ENCODE measurements at places on chromosomes 2 and 18.
A peak's percentile ranks its signal among the peaks of the same experiment; 100 is the strongest.

DNA sequence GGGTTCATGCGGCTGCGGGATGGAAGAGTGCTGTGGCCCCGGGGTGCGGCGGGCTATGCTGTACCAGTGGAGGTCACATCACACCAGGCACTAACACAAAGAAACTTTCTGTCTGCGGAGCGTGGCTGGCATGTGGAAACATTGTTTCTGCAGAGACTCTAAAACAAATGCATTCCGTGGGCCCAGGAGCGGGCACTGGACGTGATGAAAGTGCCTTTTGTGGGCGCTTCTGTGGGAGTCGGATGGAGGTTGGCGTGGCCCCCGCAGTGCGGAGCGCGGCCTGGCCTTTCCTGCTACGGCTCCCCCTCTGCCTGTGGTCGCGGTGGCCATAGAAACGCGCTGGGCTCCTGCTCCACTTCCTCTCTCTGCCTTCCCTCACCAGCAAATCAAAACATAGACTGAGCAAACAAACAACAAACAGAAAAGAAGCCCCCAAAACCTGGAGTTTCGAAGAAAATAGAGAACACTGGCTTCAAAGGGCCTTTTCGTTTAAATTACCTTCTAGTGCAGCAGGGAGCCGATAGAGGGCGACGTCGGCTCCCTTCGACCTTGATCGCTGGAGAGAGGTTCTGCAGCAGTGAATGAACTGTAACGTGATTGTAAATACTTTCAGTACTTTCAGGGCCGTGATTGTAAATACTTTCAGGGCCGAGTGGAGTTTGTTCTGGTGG lies 51.4 kb downstream of the KIF5C start:
- DNase-seq = no peak

GRCh38 chr18:79396431-79397246 lies 909 bp downstream of the NFATC1 start:
- DNase-seq = no peak

- no peak for DNase-seq
Observed at GRCh38 chr18:74413836-74414235, 43.3 kb downstream of the DIPK1C start.

- no peak for DNase-seq
Observed at GRCh38 chr2:42901076-42901640, 108.8 kb upstream of the HAAO start.

- peak; percentile 28 for DNase-seq
Observed at GRCh38 chr2:37832590-37833197, 92.4 kb upstream of the RMDN2 start.

- peak; percentile 39 for DNase-seq
Observed at GRCh38 chr2:219298759-219299371, 10.3 kb downstream of the PTPRN start.

DNA sequence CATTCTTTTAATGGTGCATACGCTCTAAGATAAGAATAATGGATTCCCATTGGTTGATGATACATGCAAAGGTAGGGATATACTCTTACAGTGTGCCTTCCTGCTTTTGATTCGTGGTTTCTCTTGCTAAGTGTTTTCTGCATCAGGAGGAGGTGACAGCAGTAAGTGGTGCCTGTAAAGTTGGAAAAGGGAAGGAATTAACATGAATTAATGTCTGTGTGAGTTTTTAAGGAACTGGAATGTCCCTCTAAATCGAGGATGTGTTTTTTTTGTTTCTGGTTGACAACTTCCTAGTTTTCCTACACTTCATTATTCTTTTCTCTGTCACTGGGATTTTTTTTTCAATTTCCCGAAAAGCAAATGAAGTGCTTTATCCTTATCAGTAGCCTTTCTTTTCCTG lies 54.4 kb downstream of the CRIM1 start:
- DNase-seq = no peak

DNA sequence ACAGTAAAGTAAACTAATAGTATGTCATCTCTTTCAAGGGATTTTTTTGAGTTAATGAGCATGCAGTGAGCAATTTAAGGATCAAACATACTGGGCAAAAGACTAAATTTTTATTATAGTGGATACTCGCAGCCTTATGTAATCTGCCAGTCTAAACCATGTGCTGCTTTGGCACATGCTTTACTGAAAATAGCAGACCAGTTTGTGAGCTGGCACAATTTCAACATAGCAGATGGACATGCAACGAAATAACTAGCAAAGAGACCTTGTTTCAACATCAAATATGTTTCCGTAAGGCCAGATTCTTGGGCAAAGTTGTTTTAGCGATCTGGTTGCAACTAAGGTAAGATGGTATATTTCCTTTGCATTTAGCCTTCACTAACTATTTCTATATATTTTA lies 807.3 kb downstream of the NR4A2 start:
- DNase-seq = no peak

DNA sequence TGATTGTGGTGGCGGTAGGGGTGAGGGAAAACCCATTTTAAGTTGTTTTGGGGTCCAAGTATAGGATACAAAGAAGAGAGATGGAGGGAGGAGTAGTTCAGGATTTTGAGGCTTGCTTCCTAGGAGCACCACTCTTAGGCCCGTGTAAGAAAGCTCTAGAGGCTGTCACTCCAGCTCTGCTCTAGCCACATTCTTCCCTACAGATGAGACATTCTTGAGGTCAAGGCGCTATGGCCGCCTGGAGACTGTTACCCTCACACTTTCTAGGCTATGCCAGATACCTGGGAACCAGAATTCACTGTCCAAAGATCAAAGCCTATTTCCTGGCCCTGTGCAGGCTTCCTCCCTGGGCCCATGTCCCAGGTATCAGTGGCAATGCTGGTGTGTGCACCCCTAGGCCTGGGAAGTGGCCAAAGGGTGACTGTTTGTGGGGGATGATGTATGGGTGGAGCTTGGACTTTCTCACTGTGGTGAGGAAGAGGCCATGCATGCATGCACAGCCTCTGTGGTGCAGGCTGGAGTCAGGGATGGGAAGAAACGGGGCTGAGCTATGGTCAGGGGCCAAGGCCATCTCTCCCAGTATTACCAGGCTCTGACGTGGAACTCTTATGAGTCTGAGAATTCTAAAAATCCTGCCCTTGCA lies 7.0 kb upstream of the TTL start:
- DNase-seq = no peak

- DNase-seq = no peak
Observed at GRCh38 chr2:144650907-144651306, 131.0 kb upstream of the ZEB2 start.

DNA sequence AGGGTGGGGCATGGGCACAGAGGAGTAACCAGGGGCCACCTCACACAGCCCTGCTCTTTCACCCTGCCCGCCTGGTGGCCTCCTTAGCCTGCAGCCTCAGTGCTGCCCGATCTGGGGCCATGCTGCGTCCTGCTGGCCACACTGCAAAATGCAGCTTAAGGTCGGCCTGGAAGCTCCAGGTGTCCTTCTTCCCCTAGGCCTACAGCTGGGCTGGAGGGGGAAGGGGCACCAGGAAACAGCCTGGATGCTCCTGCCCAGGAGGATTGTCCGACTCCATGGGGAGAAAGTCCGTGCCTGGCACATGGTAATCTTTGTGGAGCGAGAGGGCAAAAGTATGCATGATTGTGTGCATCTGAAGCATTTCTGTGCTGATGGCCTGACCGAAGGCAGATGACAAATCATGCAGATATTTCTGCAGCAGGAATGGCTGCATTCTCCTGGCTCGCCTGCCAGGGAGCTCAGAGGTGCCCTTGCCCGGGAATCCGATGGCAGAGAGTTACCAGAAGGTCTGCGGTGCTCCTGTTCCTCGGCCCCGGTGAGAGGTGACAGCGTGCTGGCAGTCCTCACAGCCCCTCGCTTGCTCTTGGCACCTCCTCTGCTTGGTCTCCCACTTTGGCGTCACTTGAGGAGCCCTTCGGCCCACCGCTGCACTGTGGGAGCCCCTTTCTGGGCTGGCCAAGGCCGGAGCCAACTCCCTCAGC lies 12.8 kb upstream of the ALPP start:
- peak; percentile 16 for DNase-seq

GRCh38 chr2:38155015-38155414 lies 79.1 kb upstream of the CYP1B1 start:
- DNase-seq = no peak

- DNase-seq = no peak
Observed at GRCh38 chr2:70772486-70773155, 4.6 kb upstream of the ADD2 start.

DNA sequence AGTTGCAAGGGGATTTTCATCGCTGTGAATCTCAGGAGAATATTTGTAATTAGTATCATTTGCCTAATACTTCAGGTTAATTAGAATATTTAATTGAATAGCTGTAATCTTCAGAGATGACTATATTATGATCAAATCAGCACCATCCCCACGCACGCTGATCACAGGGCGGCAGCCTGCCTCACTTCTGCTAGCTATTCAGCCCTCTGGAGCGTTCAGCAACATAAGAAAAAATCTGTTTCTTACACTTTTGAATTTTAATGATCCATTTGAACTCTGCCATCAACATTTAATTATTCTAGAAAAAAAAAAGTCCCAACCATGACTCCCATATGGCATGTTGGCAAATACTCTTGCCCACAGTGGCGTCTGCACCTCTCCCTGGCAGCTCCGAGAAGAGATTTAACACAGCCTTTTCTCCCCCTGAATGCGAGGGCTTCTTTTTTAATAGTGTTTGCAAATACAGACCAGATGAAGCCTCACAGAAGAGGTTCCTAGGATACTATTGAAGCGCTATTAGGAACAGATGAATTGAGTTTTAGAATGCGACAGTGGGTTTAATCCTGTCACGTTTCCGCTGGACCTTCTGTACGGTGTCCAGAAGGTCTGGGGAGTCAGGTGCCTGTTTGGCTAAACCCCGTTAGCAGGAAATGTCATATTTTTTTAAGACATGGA lies 731.9 kb upstream of the SALL3 start:
- no peak for DNase-seq

- DNase-seq = no peak
Observed at GRCh38 chr2:140064243-140064642, 1284.1 kb upstream of the NXPH2 start.

DNA sequence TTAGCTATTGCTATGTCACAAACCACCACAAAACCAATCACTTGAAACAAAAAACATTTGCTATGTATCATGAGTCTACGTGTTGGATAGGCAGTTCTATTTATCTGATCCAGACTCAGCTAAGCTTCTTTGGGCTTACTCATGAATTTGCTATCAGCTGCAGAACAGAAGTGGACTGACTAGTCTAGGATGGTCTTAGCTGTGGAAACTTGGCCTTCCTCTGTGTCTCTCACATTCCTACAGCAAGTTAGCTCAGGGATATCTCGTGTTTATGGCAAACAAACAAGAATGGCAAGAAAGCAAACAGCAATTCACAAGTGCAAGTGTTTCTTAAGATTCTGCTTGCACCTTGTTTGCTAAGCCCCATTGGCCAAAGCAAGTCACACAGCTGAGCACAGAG lies 288.0 kb upstream of the TNP1 start:
- DNase-seq = no peak

- no peak for DNase-seq
Observed at GRCh38 chr2:52345676-52346075, 1313.7 kb upstream of the NRXN1 start.

GRCh38 chr2:60159519-60159918 lies 393.9 kb downstream of the BCL11A start:
- DNase-seq = no peak

DNA sequence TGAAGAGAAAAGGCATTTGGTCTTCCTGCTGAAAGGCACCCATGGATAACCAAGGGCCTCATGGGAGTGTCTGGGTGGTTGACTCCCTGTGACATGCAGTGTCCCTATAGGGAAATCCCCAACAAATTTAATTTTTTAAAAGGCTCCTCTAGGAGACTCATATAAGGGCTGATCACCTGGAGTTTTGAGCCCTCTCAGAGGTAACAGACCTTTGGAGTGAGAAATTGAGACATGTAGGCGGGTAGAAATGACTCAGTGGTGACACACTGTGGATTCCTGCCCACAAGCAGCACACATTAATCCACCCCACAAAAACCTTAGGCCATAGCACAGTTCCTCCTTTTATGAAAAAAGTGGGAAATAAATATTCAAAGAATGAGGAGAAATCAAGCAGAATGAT lies 557.0 kb upstream of the CNTNAP5 start:
- DNase-seq = no peak

- no peak for DNase-seq
Observed at GRCh38 chr2:7127687-7128086, 210.5 kb downstream of the RNF144A start.

GRCh38 chr18:50877545-50878265 lies 1.2 kb upstream of the ME2 start:
- DNase-seq = no peak

- DNase-seq = no peak
Observed at GRCh38 chr2:170651624-170652325, 63.4 kb upstream of the SP5 start.

DNA sequence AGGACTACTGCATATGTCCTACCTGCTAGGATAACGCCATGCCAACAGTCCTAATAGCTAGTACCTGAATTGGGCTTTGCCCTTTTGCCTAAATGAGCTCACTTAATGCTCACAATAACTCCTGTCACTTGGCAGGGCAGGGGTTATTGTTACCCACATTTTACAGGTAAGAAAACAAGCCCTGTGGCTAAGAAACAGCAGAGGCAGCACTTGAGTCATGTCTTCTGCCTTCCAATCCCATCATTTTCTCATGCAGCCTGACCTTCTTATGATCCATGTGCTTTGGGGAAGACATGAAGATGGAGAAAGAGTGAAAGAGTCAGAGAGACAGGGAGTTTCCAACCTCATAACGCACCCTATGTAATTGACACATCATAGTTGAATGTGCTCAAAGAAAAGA lies 33.6 kb upstream of the LPIN1 start:
- DNase-seq = no peak

DNA sequence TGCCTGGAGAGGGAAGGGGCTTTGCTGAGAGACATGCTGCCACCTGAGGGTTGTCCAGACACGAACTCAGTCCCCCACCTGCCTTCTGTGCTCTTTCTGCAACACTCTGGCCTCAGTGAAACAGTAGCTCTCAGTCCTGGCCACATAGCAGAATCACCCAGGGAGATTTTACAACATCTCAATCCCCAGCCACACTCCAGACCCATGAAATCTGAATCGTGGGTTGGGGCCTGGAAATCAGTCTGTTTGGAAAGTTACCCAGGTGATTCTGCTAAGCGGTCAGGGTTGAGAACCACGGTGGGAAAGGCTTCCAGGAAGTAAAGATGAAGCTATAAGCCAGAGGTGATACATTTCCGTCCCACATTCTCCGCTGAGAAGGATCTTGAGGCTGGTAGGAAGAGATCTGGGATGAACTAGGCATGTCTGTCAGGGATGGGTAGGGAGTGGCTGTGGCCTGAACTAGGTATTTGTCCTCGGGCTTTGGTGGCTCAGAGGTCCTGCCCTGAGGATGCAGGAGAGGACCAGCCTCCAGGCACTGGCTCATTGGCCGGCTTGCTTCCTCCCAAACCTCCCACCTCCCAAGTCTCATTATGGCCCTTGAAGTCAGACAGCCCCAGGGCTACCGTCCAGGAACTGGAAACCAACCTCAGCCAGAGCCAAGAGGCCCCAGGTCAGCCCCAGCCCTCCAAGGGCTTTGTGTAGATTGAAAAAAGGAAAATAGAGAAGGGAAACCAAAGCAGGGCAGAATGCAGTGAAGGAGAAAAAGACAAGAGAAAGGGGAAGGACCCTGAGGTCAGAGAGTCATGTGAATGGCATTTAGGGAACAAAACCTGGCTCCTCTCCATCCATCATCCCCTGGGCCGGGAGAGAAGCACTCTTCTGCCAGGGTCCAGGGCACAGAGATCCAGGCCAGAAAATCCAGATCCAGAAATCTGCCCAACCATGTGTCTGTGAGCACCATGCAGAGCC lies 119.6 kb downstream of the ZFP36L2 start:
- no peak for DNase-seq

Data from NCI-H1930 (cell line).